Activated gamma-delta T cell treated with Interleukin-2 at 50 U/mL for 16 hours (primary cell): ENCODE measurements at places on chromosomes 12 and 14.

GRCh38 chr12:39815746-39816145 is 196.1 kb upstream of the ABCD2 start:
- no peak for DNase-seq

DNA sequence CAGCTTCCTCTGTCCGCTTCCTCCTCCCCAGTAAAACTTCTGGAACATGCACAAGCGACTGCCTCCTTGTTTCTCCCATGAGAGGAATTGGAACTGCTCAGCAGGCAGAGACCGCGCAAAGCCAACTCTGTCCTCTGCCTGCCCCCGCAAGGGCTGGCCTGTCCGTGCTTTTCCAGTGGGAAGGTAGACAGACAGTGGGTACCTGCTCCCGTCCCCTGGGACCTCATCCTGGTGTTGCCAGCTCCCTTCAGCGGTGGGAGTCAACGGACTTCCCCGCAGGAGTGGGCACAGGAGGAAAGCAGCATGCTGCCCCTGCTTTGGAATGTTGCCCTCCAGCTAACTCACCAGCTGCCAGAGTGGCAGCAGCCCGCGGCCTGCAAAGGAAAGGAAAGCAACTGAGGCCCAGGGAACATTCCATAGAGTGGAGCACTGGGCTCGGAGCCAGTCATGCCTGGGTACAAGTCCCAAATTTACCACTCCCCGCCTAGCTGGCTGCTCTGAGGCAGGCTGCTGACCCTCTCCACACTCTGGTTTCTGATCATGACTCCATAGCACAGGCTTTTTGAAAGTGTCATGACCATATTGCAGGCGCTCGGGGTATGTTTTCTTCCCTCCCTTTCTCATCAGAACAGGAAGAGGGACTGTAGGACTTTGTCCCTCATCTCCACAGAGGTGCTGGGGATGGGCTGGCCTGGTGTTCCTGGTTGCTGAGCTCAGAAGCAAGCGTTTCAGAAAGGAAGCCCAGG is 89.2 kb upstream of the CLMN start:
- no peak for DNase-seq

DNA sequence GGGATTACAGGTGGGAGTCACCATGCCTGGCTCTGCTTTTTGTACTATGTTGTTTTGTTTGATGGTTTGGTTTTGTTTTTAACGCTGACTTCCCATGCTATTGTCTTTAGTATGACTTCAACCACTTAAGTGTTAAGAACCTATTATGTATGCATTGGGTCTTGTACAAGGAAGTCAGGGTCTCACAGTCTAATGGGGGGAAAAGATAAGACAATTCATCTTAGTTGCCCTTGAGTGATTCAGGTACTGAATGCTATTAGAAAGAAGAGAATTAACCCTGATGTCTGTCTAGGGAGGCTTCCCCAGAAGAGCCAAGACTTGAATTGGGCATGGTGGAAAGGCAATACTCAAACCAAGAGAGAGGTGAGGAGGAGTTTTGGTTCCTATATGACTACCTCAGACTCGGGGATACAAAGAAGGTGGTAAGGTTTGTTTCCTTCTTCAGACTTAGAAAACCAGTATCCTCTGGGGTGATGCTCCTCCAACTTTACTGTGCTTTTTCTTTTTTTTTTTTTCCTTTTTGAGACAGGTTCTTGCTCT is 64.6 kb downstream of the SUSD6 start:
- no peak for DNase-seq

GRCh38 chr12:22860926-22861325 is 236.0 kb downstream of the ETNK1 start:
- no peak for DNase-seq

DNA sequence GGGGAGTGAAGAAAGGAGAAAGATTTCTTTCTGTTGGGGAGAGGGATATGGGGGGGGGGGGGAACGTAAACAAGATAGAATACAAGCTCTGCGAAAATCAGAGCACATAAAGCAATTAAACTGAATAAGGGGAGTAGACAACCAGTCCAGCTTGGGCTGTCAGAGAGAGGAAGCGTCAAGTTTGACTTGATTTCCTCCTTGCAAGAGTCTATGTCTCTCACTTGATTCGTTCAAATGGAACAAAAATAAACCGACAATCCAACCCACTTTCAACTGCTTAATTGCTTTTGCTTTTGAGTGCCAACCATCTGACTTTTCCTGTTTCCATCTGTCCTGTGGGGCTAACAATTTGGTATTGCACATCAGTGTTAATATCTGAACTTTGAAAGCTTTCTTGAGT is 942 bp downstream of the SYT1 start:
- DNase-seq = no peak

DNA sequence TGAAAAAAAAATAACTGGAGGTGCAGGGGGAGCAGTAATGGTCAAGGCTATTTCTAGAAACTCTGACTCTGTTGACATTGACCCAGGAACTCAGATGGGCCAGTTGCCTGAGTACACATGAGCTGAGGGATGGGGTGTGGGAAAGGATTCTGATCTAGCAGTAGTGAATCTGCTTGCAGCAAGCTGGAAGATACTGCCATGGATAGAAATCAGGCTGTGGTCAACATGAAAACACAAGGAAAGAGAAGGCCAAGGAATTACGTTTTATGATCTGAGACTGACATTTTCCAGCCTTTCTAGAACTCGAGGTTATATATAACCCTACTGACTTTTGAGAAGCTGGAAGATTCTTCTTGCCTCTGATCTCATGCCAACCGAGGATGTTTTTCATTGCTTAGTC is 90.0 kb downstream of the ANO6 start:
- no peak for DNase-seq

DNA sequence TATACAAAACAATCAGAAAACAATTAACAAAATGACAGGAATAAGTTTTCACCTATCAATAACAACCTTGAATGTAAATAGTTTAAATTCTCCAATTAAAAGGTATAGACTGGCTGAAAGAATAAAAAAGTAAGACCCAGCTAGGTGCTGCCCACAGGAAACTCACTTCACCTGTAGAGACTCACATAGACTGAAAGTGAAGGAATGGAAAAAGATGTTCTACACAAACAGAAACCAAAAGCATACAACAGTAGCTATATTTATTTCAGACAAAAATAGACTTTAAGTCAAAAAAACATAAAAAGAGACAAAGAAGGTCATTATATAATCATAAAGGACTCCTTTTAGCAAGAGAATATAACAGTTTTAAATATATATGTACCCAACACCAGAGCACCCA is 152.4 kb upstream of the PWP1 start:
- DNase-seq = no peak
